ENCODE measurements at places on chromosomes 12 and 14.

DNA sequence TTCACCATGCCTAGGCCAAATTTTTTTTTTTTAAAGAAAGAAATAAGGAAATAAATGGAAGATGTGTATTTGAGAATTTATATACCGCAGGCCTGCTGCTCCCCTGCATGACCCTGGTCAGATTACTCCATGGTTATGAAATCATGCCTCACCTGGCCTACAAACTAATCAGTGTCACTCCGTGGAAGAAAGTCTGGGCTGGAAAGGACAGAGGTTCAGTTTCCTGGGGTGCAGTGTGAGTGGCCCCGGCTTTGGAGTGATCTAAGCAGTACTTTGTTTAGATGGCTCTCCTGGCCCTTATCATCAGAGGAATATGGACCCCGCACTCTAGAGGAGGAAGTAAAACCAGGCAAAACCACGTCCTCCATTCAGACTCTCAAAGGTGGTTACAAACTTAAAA is 9.6 kb downstream of the APOBEC1 start:
- no peak for DNase-seq

- no peak for DNase-seq
Observed at GRCh38 chr12:559906-560455, 100.2 kb downstream of the B4GALNT3 start.

GRCh38 chr14:33510063-33510481 is 440.8 kb downstream of the EGLN3 start:
- DNase-seq, result no peak

DNA sequence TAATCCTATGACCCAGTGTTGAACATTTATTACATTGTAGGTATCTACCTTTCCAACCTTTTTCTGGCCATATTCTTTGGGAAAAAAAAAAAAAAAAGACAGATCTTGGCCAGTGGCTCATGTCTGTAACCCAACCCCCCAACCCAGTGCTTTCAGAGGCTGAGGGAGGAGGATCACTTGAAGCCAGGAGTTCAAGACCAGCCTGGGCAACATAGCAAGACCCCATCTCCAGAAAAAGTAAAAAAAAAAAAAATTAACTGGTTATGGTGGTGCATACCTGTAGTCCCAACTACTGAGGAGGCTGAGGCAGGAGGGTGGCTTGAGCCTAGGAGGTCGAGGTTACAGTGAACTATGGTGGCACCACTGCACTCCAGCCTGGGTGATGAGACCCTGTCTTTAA is 58.1 kb downstream of the ACACB start:
- DNase-seq, result no peak

GRCh38 chr12:44117337-44117736 is 281.5 kb downstream of the TMEM117 start:
- no peak for DNase-seq

GRCh38 chr14:92041203-92041602 is 1.3 kb upstream of the TRIP11 start:
- no peak for DNase-seq

DNA sequence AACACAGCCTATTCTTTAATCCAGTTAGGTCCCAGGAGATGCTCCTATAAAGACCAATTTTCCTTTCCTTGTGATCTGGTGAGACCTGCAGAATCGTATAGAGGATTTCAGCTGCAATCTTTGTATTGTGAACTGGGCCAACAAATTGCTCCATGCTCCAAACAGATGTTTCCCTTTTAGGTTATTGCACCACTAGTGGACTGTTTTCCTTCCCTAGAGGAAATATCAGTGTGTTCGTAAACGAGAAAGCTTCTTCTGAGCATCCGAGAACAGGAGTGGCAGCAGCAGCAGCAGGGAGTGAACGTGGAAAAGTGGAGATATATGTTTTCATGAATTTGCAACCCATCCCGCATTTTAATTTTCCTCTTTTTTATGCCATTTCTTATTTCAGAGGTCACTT is 344.1 kb upstream of the PDE3A start:
- DNase-seq, result no peak

DNA sequence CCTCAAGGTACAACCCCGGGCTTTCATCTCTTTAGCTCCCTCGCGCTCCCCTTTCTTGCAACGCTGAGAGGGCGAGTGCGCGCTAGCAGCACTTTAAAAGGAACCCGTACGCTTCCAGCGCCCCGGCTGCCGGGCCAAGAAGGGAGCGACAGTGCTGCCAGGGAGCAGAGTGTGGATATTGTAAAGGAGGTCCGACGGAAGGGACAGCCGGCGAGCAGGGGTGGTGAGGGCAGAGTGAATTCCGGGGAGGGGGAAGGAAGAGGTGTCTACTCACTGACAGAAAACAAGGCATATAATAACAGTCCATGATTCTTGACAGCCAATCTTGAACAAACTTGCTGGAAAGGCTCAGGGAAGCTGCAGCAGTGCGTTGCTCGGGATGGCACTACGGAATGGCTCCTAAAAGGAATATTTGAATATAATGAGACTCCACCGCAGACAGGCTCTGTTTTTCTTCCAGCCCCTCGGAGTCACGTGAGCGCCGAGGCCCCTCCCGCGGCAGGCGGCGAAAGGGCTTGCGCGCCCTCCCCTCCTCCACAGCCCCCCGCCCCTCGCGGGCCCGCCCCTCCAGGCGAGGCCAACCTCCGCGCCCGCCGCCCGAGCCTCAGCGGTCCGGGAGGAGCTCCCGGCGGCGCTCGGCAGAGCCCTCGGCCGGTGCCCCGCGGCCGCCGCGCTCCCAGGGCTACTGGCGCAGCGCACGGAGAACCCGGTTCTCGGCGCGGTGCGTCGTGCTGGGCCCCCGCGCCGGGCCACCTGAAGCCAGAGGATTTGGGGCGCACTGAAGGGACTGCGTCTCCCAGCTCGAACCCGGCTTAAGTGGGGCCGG is 3.4 kb downstream of the BMP4 start:
- no peak for DNase-seq

- DNase-seq, result no peak
Observed at GRCh38 chr14:64654246-64654900, 49.9 kb upstream of the PLEKHG3 start.

DNA sequence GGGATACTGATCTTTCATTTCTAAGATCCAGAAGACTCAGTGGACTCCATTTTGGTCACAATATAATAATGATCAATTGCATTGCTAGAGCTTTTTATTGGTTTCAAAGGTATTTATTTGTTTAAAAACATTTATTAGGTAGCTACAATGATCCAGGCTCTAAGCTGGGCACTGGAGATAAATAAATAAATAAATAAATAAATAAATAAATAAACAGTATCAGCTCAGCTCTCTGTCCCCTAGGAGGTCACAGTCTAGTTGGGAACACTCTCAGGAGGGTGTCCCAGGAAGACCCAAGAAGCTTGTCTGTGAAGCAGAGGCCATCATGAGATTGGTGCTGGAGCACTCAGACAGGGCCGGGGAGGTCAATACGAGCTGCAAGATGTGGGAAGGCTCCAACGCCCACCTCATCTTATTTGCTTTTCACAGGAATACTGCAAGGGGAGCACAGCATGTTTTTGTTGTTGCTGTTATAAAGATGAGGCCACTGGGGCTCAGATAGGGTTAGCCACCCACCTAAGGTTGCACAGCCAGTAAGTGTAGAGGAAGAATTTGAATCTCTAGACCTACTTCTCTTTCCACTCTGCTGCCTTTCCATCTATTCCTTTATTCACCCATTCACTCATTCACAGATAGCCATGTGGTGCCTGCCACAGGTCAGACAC is 15.5 kb downstream of the ASB2 start:
- DNase-seq, result no peak

DNA sequence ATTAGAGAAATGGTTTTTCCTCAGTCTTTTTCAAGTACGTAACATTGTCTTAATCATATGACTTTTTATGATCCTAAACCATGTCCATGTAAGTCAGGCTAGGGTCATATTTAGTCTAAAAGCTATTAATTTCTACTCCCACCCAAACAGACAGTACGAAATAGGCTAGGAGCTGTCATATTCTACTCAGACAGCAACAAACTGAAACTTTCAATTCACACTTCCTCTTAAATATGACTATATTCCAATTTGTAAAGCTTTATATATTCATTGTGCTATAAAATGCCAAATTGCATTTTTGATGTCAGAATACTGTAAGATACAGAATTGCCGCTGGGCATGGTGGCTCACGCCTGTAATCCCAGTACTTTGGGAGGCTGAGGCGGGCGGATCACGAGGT is 3.5 kb downstream of the NUP37 start:
- no peak for DNase-seq

DNA sequence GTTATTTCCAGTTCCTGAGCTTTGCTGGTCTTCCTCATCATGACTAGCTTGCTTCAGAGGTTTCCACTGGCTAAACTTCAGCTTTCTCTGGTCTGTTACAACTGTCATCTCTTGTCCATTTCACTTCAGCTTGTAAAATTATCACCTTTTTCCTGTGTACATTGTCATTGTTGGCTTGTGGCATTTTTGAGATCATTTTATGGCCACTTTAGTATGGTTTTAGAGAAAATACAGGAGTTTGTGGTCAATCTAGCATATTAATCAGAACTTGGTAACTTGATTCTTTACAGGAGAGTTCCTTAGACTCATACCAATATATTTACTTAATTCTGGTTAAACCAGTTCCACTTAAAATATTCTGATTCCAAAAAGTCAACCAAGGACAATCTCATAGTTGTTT is 235.9 kb upstream of the KITLG start:
- no peak for DNase-seq

DNA sequence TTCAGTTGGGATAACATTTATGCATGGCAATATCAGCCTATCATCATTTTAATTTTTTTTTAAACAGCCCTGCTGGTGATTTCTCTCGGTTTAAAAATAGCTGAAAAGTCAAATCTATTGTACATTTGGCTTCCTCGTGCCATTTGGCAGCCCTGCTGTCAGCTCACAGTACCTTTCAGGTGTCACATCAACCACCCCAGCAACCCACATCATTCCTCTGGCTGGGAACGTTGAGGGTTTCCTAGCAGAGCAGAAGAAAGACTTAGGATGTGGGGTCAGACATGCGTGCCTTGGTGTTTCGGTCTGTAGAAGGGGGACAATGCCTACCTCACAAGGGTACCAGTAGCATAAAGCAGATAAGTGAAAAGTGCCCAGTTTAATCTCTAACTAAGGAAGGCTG is 15.8 kb downstream of the PEBP1 start:
- DNase-seq, result no peak

GRCh38 chr12:11838403-11838802 is 188.9 kb downstream of the ETV6 start:
- DNase-seq, result no peak

GRCh38 chr12:131592972-131593371 is 117.9 kb upstream of the SFSWAP start:
- no peak for DNase-seq

DNA sequence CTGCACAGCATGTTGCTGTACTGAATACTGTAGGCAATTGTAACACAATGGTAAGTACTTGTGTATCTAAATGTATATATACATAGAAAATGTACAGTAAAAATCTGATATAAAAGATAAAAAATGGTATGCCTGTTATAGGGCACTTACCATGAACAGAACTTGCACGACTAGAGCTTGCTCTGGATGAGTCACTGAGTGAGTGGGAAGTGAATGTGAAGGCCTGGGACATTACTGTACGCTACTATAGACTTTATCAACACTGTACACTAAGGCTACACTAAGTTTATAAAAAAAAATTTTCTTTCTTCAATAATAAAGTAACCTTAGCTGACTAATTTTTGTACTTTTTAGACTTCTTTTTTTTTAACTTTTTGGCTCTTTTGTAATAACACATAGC is 24.2 kb upstream of the NEDD1 start:
- no peak for DNase-seq

GRCh38 chr12:121239351-121240061 is 29.6 kb downstream of the P2RX4 start:
- DNase-seq, result no peak

DNA sequence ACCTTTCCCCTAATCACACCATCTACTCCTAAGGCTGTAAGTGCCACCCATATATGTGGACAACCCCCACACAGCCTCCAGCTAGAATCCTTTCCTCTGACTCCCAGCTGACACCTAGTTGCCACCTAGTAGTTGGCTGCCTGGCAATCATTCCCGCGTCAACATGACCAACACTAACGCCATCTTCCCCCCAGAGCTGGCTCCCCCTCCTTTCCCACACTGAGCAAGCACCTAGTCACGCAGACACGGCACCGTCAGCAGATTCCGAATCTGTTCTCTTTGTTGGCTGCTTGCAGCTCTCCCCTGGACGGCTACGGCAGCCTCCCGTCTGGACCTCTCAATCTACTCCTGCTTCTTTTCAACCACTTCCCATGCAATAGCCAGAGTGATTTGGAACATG is 27.7 kb downstream of the UBR7 start:
- DNase-seq, result no peak

- DNase-seq, result no peak
Observed at GRCh38 chr14:31047503-31047902, 21.3 kb upstream of the STRN3 start.

- no peak for DNase-seq
Observed at GRCh38 chr12:51225771-51226170, 7.9 kb upstream of the POU6F1 start.
